ENCODE measurements at places on chromosomes 12 and 14.

- DNase-seq: no peak
Observed at GRCh38 chr12:128583453-128583852, 240.3 kb downstream of the SLC15A4 start.

- peak; percentile 52 for DNase-seq
Observed at GRCh38 chr14:68695326-68695768, 97.5 kb downstream of the ZFP36L1 start.

GRCh38 chr12:56202366-56202765, 13.1 kb upstream of the SMARCC2 start:
- DNase-seq: no peak

DNA sequence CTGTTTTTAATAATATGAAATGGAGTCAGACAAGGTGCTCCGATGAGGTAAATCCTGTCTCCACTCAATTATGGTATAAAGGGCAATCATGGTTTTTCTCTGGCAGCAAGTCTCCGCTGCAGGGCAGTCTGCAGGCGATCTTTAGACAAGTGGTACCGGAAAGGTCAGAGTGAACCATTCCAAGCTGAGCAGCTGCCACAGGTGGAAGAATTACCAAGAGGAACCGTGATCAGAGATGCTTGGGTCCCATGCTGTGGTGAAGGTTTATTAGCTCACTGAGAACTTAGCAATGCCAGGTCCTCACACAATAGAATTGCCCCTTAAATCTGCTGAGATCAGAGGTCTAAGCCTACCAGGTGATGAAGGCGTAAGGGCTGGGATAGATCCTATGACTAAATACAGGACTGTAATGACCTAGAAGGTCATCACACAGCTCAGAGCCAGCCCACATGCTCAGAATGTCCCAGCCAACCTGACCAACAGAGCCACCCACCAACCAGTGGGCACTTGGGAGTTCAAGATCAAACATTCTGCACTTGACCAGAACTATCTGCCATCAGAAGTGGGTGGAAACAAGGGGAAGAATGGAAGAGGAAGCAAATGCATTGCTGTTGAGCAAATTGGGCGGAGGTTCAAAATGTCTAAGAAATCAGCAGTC, 175.2 kb upstream of the BCL2L14 start:
- DNase-seq: no peak

- DNase-seq: no peak
Observed at GRCh38 chr12:82644896-82645295, 41.8 kb upstream of the TMTC2 start.

DNA sequence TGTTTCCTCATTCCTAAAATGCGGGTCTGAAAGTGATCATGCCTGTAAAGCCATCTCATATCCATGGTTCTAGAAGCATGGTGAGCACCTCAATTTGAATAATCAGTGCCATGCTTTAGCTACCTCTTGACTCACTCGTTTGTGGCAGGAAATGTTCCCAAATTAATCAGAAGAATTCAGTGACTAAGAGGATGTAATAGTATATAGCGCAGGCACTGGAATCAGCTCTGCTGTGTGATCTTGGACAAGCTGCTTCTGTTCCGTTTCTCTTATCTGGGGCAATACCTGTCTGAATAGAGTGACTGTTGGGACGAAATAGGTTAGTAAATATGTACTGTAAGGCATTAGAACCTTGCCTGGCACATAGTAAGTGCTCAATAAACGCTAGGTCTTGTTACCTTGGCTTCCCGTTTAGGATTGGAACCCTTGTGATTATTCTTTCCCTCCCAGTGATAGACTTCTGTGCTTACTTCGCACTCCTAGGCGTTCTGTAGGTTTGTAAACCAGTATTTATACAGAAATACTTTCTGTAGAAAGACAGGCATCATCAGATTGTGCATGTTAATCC, 820 bp upstream of the SMAGP start:
- DNase-seq: no peak

DNA sequence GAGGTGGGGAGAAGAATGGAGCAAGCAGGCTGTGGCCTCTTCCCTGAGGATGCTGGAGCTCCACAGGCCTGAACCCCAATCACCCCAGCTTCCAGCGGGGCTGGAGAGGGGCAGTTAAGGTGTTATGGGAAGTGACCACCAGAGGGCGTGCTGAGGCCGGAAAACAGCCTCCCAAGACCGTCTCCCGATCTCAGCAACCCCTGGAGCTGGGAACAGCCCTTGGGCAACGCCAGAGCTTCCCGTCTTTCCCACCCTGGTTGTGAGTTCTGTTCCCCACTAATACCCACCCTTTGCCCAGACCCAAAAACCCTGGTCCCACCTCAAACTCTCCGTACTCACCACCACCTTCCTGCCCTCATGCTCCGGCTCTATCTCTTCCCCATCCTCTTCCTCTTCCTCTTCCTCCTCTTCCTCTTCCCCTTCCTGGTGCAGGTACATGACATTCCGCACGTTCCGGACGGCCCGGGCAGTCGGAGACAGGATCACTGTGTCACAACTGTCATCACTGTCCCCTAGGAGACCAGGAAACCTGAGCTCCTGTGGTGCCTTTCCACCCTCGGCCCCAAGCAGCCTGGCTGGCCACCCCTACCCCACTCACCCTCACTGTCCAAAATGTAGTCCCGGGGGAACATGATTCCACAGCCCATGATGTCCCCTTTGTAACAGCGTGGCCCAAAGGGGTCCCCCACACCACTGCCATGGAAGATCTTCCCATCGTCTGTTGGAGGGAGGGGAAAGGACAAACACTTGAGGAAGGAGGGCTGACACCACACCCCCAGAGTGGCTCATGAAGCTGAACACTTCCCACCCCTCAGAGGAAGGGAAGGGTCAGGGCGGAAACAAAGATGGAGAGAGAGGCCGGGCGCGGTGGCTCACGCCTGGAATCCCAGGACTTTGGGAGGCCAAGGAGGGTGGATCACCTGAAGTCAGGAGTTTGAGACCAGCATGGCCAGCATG, 12.9 kb downstream of the SPRYD3 start:
- DNase-seq: peak; percentile 77

DNA sequence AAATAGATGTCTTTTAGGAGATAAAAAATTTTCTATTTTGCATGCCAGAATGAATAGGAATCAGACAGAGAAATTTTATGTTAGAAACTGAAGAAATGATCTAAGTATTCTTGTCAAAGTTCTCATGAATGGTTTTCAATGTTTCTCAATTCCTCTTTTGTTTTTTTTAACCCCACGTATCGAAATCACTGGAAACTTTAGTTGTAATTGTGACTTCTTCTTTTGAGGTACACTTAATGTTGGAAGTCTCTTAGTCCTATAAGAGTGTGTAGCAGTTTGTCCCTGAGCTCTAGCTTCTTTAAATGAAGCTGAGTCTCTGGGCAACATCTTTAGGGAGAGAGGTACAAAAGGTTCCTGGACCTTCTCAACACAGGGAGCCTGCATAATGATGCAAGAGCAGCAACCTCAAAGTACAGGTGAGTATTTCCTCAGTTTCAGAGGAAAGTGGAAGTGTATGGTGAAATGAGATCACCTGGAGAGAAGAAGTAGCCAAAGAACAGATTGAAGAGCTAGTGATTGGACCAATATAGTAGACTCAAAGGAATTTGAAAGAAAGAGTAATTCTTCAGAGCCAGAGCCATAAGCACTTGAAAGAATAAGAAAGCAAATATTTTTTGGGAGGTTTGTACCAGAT, at the start of gene CLEC6A:
CLEC6A (plus strand) TSS at position 236 of the 634 bp plus-strand sequence; CDS start at position 386, 150 bp downstream.
- no peak for DNase-seq

DNA sequence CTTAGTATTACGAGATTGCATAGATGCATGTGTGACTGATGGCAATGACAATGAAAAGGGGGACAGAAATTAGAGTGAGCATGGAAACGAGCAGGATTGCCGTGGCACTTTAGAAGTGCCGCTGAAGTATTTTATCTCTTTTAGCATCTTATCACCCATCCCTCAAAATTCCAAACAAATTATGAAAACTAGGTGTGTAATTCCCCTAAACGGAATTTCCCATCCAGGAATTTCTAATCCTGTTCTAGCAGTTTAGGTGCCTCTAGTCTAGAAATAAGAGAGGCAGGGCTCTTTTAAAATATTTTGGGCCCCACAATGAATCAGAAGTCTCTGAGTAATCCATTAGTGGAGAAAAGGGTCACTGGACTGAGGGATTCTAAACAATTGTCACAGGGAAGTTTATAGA, 947 bp downstream of the TMEM52B start:
- no peak for DNase-seq

DNA sequence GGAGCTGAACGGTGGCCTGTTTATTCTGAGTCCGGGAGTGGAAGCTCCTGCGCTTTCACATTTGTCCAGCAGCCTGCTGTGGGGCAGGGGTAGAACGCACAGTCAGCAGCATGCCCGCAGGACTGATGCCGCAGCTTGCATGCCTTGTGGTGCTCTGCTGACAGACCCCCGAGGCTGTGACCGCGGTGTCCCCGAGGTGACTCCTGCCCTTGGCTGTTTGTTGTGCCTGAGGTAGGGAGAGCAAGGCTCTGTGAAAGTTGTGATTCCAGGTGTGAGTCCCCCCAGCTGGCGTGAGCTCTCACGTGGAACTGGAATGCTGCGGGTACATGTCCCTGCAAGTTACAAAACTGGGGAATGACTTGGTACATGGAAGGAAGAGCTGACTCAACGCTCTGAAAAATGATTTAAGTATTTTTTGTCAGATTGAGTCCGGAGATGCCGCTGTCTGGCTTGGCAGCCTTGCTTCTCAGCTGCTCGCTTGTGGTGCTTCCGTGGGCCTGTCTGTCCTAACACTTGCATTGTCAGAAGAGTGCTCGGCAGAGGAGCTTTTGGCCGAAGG, 18.1 kb downstream of the MLXIP start:
- no peak for DNase-seq

DNA sequence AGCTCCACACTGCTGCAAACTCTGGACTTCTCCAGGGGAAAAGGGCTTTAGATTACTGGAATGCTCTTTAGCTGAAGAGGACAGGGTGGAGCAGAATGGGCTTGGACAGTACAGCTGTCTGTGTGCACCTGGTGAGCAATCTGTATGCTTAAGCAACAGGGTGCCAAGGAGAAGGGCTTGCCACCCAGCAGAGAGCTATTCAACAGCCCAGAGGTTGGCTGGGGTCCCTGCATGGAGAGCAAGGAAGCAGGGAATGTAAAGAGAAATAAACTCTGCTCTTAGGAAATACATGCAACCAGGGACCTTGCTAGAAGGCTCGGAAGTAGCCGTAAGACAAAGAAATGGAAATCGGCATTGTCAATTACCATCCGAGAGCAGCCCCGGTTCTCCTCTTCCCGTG, 53.0 kb upstream of the CORO1C start:
- DNase-seq: no peak

- no peak for DNase-seq
Observed at GRCh38 chr12:113155060-113155459, 5.5 kb downstream of the CFAP73 start.

DNA sequence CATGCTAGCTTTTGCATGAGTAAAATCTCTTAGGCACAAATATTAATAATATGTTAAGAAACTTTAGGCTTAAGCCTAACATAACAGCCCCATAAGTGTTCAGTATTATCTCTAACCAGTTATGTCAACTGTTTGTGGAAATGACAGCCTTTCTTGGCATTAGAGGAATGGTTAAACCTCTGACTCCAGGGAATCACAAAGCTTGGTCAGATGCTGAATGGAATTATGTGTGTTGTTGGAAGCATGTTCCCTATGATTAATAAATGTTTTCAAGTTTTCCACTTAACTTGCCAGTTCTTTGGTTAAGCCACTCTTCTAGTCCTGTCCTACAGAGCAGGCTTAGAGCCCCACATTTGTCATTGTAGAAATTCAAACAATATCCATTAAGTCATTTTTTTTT, 17.0 kb downstream of the PSEN1 start:
- no peak for DNase-seq

GRCh38 chr14:99941211-99941610, 124.0 kb upstream of the EVL start:
- no peak for DNase-seq

- DNase-seq: no peak
Observed at GRCh38 chr14:65184032-65184764, 81.9 kb upstream of the MAX start.

DNA sequence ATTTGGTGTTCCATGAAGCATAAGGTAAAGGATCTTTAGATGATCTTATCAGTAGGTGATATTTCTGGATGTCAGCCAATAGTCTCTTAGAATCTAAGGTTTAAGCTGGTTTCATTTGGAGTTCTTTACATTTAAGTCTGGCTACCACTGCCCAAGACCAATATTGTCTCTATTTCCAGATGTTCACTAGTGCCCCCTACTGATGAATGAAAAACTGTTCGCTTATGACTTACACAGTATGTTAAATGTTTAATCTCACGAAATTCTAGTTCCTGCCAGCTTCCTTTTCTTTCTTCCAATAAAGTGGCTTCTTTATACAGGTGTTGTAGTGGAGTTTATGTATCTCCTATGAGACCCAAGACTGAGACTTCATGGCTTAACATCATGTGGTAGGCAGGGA, 31.8 kb upstream of the MIS18BP1 start:
- DNase-seq: no peak

DNA sequence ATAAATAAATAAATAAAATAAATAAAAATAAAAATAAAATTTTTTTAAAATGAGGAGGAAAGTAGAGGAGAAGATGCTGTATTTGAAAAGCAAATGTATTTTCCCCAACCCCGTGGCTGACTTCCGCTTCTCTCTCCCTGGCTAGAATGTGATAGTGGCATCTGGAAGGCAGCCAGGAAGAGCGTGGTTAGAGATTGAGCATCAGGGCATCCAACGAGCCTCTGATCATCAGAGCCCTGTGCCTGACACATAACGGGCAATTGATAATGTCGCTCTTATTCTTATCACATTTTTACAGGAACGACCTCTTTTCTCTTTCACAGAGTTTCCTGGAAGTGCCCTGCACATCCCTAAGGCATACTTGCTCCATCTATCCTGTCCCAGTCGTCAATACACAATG, 496.9 kb upstream of the TMEM132C start:
- DNase-seq: no peak

DNA sequence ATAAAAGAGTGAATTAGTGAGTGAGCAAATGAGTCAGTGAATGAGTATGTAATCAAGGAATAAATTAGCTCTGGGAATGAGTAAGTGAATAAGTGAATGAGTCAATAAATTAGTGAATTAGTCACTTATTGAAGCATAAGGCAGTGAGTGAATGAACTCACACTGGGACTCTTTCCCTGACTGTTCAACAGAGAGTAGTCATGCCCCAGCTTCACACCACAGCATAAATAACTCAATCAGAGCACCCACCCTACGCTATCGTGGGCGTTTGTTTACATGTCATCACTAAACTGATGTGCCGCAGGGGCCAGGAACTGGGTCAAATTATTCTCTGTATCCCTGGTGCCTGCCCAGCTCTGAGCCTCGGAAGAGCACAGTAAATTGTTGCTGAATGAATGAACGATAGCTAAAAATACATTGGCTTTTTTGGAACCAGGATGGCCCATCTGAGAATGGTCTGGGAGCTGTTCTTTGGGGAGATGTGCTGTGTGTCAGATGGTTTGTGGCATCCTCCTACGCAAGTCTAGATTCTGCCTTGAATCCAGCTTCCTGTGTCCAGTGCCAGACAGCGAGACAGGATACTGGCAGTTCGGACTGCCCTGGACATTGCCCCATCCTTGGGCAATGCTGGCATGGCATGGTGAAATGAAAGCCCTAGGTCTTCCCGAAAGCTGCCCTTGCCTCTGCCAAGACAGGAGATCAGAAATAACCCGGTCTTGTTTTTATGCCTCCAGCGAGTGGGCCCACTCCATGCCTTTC, 98.0 kb upstream of the RTL1 start:
- DNase-seq: no peak

Measured in activated CD4-positive, alpha-beta T cell treated with anti-CD3 and anti-CD28 coated beads, Interleukin-2, amount 50 U/mL, for 48 hours (primary cell).